ENCODE measurements at places on chromosomes 1 and 21. TPM values are rescaled to one million over a fixed set of nuclear protein-coding genes. Genes with fewer than 3 reads are reported as not detected.

- no peak for DNase-seq
These were observed 1.3 kb upstream of the BLACAT1 start for GRCh38 chr1:205456868-205457745.

- no peak for DNase-seq
These were observed 8.1 kb upstream of the ETV3L start for GRCh38 chr1:157107702-157108101.

The GBP3 gene
- total RNA-seq, result 27.2 TPM

DNA sequence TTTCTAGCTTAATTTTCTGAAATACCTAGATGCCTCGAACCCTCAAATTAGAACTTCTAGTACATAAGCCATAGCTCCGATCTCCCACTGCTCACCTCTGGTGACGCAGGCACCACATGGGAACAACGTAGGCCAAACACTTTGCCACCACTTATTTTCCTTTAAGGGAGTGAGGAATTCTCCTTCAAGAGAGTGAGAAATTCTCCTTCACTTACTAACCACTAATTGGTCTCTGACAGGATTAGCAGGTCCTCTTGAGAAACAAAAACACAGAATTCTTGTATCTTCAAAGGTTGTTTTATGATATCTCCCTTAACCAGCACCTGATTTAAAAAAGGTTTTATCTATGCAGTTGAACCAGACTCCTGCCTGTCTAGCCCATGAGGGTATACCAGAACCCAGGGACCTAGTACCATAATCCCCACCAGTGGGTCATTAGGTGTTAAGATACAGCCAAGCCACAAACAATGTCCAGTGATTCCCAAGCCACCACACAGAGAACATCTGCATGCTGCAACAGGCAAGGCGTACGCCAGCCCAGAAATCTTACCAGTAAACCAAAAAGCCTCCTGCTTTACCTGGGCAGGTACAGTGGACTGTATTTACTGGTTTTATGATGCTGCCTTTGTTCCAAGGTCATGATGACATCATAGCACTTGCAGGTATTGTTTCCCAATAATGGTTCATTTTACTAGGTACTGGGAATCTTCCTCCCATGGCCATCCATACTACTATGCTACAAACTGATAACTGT, 20.3 kb upstream of the CXADR start:
- DNase-seq, result peak; percentile 85

GRCh38 chr1:27686223-27686990, 14.4 kb upstream of the IFI6 start:
- no peak for DNase-seq

The HUNK gene
- total RNA-seq, result 0.17 TPM

DNA sequence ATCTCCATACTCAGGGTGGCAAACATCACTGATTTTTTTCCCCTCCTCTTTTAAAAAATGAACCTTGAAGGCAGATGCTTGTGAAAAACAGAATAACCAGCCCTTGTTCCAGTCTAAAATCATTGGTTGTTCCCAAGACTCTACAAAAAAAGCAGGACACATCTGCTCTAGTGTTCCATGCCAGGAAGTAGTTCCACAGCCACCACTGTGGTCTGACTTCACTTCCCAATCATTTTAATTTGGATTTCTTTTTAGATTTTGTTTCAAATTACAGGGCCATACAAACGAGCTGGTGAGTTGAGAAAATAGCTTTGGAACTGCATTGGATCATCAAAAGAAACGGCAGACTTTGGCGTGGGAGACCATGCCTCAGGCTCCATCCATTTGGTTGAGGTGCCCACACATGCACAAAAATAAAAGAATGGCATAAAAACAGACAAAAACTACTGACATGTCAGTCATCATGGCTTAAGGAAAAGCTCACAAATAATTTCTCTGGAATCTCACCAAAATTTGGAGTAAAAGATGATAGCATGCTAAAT, 210.0 kb downstream of the GABPA start:
- DNase-seq, result no peak

- DNase-seq, result no peak
These were observed 90.9 kb upstream of the SLC44A3 start for GRCh38 chr1:94729267-94729666.

The RPTN gene
- not detected for total RNA-seq

GRCh38 chr1:110235834-110236682, 25.9 kb downstream of the KCNC4 start:
- peak; percentile 92 for DNase-seq

The FCN3 gene
- not detected for total RNA-seq

GRCh38 chr1:194478731-194479130, 1292.3 kb upstream of the B3GALT2 start:
- DNase-seq, result no peak

DNA sequence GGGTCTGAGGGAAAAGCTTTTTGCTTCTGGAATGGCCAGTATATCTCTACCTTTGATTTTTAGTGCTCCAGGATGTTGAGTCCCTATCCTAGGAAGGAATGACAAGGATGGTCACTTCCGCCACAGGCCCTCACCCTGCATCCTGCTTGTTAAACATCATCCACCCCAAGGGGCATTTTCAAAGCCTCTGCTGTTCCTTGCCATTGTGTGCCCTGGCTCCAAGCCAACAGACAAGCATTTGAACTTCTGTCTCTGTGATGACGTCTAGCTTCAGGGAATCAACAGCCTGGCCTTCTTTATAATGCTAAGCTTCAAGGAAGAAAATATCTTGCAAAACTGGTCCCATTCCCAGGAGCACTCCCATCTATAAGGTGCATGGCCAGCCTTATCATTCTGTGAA, 12.3 kb upstream of the JAM2 start:
- no peak for DNase-seq

GRCh38 chr21:33199100-33199464, 30.7 kb upstream of the IFNAR2 start:
- no peak for DNase-seq

DNA sequence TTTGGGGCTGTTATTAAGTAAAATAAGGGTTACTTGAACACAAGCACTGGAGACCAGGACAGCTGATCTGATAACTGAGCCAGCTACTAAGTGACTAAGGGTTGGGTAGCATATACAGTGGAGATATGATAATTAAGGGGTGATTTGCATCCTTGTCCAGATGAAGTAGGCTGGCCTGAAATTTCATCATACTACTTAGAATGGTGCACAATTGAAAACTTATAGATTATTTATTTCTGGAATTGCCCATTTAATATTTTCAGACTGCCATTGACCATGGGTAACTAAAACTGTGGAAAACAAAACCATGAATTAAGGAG, 3.8 kb upstream of the CD1B start:
- DNase-seq, result no peak

DNA sequence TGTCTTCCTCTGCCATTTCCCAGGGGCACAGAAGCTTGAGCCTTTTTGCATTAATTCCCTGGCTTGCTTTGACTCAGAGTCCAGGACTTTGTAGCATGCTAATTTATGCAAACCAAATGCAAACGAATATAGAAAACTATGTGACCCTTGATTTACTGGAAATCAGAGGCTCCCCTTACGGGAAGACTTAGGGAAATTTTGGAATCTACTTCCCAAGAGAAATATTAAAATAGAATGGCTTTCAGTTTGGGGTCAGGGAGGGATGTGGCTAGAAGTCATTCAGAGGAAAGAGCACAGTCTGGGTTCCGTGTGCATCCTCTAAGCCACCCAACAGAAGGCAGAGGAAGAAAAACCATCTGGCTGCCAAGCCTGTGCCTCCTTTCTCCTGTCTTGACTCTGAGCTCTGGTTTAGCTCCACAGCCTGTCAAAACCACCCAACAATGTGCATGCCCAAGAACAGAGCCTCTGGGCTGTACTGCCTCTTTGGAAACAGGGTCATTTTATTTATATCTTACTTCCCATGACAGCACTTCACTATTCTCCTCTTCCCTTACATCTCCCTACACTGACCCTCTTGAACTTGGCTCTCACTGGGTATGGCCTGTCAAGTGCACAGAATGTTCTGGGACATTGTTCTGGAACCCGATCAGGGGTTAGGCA, 30.1 kb downstream of the ATF3 start:
- DNase-seq, result no peak

DNA sequence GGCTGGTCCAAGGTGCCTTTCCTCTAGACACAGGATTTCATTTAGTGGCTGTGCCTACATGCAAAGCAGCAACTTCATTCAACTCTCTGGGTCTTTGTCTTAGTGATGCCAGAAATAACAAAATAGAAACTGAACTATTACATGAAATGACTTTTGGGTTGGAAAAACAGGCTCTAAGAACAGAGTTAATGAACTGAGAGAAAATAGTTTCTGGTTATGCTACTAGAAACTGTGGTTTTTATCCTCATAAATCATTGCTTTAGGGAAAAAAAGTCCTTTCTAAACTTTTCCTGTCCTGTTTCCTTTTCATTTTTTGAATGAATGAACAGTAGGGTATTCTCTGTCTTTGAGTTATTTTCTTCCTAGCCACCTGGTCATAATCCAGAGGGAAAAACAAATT, 424.0 kb downstream of the KIF26B start:
- DNase-seq, result no peak

The ALG14 gene
- total RNA-seq, result 10.0 TPM

GRCh38 chr1:12547586-12548225, 70.3 kb downstream of the DHRS3 start:
- DNase-seq, result no peak

All from mammary epithelial cell (primary cell).